ENCODE measurements at places on chromosomes 2 and 18.
A peak's percentile ranks its signal among the peaks of the same experiment; 100 is the strongest.

DNA sequence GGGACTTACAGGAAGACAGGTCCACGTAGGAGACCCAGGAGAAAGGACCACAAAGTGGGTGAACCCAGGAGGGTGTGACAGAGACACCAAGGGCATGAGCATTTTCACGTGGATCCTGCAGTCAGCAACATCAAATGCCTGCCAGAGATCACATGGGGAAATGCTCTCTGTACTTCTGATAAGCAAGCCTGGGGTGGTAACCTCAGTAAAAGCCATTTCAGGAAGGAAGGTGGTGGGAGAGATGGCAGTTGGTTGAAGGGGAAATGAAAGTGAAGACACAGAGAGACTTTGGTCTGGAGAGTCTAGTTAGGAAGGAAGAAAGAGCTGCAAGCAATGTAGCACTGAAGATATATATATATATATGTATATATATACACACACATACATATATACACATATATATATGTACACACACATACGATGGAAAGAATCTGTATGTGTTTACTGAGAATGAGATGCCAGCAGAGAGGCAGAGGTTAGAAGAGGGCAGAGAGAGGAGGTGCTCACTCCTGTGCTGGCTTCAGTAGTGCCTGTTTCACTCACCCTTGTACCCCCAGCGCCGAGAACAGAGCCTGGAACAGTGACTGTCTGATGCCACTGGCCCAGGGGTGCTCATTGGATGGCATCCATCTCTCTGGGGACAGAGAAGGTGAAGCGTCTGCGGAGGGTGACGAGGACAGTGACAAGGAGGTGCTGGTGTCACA lies 314.9 kb downstream of the AFF3 start:
- no peak for DNase-seq

GRCh38 chr2:98102878-98103277 lies 15.9 kb downstream of the VWA3B start:
- no peak for DNase-seq

DNA sequence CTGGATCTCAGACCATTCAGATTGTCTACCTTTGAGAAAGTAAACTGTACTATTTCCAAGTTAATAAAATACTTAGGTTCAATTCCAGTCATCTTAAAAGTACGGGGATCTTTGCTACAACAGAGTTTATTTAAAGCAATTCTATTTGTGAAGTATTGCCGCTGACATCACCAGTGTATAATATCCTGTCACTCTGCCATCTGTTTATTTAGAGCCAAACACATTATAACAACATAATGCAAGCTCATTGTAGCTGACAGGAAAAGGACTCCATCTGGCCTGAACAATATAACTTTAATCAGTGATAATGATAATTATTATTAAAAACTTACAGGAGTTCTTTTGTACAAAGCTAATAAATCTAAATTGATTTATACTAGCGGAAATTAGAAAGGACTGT lies 786.8 kb downstream of the ERBB4 start:
- no peak for DNase-seq

DNA sequence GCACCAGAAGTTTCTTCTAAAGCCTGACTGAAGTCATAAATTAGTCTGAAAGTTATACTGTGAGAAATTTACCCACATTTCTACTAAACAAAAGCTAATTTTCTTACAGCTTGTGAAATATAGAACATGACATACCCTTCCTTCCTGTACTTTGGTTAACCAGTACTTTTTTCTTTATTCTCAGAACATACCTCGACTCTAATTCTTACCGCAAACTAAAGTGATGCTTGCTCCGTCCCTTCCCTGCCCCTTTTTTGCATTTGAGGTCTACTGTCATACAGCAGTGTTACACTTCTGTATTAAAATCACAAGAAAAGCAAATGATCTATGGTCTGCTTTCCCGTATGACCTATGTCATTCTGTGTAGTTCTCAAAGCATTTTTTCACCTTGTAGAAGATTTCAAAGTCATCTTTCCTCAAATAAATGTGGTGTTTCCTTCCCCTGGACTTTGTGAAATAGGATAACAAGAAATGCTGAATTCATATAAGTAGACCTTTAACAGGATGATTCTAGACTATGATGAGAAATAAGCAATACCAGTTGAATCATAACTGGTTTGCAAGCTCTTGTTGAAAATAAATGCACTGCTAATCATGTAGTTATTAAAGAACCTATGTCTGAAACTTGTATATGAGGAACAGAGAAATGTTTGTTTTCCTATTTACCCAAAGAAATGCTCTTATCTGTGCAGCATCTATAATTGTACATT lies 30.4 kb downstream of the CYTIP start:
- peak; percentile 85 for DNase-seq

DNA sequence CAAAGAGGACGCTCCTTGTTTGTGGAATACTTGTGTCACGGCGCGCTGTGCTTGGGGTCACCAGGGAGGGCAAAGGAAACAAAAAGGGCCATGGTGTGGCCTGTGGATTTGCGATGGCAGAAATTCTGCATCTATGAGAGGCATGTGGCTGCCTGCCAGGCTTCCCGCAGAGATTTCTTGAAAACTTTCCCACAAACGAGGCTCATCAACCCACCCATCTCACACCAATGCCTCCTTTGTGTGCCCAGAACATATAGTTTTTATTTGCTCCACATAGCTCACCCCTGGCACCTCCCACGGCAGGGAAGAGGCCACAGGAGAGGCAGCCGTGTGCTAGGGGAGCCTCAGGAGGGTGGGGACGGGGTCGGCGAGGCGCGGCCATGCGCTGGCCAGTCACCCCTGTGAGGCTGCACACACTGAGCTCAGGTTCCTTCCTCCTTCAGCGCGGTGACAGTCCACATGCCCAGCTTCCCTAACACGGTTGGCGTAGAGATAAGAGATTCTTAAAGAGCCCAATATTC lies 100.3 kb downstream of the MBP start:
- DNase-seq = no peak

DNA sequence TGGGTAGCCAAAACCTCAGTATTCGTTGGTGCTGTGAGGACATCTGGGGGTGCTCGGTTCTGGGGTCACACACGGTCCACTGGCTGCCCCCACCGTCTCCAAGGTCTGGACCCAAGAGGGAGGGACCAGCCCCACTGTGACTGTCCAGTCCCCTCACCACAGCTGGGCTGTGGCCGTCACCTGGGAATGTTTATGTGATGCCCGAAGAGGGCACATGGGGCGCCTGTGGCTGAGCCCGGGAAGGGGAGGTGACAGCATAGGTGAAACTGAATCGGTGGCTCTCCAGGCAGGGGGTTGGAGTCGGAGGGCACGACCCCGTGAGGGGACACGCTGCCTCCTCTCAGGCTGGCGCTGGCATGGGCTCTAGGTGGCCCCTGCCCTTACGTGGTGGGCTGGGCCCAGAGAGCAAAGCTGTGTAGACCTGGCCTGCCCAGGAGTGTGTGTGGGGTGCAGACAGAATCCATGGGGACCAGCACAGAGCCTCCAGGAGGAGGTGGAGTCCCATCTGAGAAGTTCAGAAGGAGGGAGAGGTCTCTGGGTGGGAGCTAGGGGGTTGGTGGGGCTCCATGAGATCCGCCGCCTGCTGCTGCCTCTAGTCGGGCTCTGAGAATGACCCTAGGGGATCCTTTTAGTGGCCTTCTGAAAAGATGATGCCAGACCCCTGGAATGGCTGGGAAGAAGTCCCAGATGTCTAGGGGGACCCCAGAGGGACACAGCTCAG lies 1.8 kb downstream of the BOK start:
- no peak for DNase-seq

DNA sequence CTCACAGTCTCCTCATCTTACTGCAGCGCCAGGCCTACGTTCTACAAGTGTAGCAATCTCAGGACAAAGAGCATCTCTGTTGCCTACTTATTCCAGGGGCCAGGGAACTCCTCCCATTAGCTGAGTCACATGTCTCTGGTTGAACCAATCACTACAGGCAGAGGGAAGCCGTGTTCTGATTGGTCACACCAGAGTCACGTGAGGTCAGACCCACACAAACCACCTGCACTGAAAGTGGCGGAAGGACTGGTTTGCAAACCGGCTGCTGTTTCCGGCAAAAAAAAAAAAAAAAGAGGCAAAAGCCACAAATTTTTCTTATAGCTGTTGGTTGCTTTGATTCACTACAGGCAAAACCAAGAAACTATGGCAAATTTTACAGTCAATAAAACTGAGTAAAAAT lies 21.9 kb upstream of the USP14 start:
- DNase-seq = peak; percentile 44

GRCh38 chr2:176151442-176152287 lies at the start of gene HOXD4:
HOXD4 (plus strand) TSS chr2:176151550; CDS start chr2:176151634, 84 bp downstream.
- DNase-seq = no peak

DNA sequence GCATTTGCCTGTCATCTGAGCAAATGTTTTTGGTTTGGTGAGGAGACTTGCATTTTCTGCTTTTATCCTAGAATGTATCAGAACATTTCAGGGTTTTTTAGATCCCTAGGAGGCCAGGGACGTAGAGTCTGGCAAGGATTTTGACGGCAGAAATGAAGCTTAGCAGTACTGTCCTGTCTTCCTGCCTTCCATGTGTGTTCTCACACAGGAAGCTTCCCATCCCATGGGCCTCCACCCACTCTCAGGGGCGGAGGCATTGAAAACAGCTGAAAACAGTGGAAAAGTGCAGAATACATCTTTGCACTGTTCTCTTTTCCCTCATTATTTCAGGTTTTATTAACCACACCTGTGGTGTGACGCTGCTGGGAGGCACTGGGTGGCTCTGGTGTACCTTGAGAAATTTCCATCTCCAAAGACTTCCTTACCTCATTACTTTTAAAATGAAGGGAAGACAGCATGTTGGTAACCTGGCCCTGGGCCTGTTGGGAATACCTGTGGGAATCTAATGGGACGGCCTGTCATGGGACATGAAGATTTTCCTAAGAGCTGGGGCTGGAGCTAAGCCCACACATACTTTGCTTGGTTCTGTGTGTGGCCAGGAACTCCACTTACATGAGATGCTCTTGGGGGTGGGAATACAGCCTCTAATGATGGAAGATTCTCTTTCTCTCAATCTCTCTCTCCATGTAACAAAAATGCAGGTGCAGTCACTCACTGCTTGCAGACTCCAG lies 20.5 kb downstream of the PCARE start:
- no peak for DNase-seq

DNA sequence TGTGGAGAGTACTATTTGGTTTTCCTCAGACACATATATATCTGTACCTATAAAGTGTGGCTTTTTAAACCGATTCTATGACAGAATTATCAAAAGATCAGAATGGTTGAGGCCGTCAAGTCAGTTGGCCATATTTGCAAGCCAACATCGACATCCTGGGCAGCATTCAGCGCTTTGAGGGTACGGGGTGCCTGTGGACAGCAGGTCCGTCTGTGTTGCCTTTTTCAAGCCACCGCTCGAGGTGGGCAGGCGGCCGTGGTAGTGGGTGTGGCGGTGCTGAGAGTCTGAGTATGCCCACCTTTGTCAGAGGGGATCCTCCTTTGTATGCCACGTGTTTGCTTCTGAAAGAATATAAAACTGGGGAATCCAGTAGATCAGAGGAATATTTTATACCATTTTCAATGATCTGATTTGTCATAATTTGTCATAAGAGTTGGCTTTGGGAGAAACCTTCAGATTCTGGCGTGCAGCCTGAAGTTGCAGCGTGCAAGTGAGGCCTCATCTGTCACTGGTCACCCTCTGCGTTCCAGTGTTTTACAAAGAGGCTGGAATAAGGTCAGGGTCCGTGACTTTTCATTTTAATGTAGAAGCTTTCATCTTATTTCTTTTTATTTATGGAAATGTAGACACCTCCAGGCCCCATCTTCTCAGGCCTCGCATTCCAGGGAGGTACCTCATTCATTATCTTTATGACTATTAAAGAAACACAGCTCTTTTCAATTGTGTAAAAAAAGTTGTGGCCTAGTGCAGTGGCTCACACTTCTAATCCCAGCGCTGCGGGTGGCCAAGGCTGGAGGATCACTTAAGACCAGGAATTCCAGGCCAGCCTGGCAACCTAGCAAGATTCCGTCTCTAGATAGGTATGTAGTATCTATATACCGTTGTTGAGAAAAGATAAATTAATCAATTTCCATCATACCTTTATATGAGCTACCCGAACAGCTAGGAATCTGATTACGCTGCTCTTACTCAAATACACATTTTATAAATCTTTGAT lies 37.8 kb upstream of the RBM44 start:
- DNase-seq = no peak

All from CD4-positive, alpha-beta T cell treated with Interleukin-6 at 100 ng/mL for 8 hours (primary cell).